Activated naive CD8-positive, alpha-beta T cell treated with anti-CD3 and anti-CD28 coated beads for 36 hours (primary cell): ENCODE measurements at places on chromosomes 1 and 21. TPM values are rescaled to one million over a fixed set of nuclear protein-coding genes. Genes with fewer than 3 reads are reported as not detected.
A peak's percentile ranks its signal among the peaks of the same experiment; 100 is the strongest.

The ARHGAP30 gene
- total RNA-seq, result 146 TPM

GRCh38 chr1:8120693-8121260, 94.7 kb upstream of the ERRFI1 start:
- peaks cover 44% of the 10 kb centered on the region for H3K27me3 ChIP-seq
- DNase-seq, result no peak
- H3K4me3 ChIP-seq, result no peak overlapping the region
- H3K36me3 ChIP-seq, result no peaks in the 10 kb centered on the region

DNA sequence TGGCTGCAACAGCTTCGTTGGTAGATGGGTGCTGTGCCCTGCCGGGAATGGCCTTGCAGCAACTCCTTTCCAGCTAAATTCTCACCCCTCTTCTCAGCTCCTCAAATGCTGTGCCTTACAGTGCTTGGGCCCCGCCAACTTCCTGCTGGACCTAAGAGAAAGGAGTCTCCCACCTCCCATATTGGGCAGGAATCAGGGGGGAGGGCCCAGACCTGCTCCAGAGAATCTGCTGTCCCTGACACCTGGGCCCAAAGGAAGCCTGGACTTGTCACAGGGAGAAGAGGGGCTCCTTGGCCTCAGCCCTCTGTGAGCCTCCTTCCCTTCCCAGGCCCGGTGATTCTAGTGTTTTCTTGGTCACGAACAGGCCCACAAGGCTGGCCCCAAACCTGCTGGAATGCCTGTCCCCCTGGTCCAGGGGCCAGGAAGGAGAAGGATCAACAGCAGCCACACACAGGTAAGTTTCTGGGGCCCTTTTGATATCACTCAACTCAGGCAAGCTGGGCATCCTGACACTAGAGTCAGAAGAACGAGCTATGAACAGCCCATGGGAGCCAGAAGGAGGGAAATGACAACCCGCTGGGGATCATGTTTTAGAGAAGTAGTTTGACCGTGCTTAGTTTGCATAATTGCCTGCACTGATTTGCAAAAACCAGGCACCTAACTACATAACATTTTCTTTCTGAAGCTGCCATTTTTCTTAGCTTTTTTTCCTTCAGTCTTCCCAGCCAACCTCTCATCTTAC, 86.2 kb downstream of the CD247 start:
- no peak overlapping the region for H3K27ac ChIP-seq
- no peak overlapping the region for H3K4me3 ChIP-seq
- peaks cover 43% of the 10 kb centered on the region for H3K4me1 ChIP-seq
- peaks cover 43% of the 10 kb centered on the region for H3K36me3 ChIP-seq

DNA sequence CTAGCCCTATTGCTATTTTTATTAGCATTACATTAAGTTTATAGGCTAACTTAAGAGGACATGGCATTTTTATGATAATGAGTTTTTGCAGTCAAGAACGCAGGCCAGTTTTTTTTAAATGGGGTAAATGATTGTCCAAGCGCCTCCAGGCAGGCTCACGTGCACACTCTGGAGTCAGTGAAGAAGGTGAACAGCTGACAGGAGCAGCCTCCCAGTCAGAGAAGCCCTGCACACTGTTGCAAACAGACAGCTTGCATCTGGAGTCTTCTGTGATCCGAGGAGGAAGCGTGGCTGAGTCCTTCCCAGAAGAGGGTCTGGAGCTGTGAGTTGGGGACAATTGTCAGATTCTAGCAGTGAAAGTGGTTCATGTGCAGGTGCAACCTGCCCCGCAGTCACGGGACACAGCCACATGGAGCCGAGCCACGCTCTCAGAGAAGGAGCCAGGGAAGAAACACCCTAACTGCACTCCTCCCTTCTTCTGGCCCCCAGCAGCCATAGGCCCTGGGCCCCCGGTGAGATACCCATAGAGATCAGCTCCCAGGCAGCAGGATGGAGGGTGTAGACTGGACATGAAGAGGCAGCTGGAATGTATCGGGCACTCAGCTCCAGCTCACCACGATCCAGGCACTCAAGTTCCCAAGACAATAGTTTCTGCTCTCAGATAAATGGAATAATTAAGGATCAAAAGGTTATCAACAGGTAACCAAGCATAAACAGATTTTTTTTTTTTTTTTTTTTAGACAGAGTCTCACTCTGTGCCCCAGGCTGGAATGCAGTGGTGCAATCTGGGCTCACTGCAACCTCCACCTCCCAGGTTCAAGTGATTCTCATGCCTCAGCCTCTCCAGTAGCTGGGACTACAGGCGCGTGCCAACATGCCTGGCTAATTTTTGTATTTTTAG, 26.4 kb downstream of the CAPN2 start:
- no peak overlapping the region for H3K27ac ChIP-seq
- peaks cover 2% of the 10 kb centered on the region for H3K4me1 ChIP-seq
- H3K4me3 ChIP-seq, result no peak overlapping the region
- H3K27me3 ChIP-seq, result no peaks in the 10 kb centered on the region
- no peaks in the 10 kb centered on the region for H3K36me3 ChIP-seq

GRCh38 chr1:41656068-41656467, 171.6 kb upstream of the EDN2 start:
- H3K27ac ChIP-seq, result peak overlapping the region; percentile 57
- H3K36me3 ChIP-seq, result peaks cover 68% of the 10 kb centered on the region
- no peaks in the 10 kb centered on the region for H3K27me3 ChIP-seq
- H3K4me3 ChIP-seq, result peak overlapping the region; percentile 7
